ENCODE measurements at places on chromosomes 5 and 9.

- no peak for DNase-seq
These were observed 90.7 kb downstream of the DAPK1 start for GRCh38 chr9:87588339-87588738.

DNA sequence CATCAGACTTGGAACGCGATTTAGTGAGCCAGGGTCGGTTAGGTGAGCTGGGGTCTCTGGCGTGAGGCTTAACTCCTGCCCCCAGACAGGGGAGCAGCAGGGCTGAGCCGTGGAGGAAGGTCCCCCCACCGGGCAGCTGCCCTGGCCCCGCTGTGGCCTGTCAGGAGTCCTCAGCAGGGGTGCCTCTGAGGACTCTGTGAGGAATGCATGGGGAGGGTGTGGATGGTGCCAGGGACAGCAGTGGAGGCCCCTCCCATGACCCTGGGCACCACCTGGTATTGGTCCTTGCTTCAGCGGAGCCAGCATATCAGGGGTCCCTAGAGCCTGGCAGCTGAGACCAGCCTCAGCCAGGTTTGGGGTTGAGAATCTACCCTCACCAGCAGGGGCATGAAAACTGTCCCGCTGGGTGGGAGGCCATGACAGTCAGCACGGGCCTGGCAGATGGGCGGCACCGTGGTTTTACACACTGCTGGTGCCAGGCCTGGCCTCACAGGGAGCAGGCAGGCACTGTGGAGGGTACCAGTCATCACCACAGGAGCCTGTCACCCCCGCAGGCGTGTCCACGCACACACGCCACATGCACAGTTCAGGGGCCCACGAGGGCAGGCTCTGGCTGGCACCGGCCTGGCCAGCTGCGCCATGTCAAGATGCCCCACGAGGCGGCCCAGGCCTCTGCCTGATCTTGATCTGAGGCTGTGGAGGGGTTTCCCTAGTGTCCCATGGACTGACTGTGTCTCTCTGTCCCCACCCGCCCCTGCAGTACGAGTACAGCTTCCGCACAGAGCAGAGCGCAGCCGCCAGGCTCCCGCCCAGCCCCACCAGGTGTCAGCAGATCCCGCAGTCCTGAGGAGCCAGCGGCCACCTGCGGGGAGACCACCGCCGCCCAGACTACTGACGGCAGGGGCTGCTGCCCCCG lies 111.1 kb upstream of the LMX1B start:
- DNase-seq, result no peak

DNA sequence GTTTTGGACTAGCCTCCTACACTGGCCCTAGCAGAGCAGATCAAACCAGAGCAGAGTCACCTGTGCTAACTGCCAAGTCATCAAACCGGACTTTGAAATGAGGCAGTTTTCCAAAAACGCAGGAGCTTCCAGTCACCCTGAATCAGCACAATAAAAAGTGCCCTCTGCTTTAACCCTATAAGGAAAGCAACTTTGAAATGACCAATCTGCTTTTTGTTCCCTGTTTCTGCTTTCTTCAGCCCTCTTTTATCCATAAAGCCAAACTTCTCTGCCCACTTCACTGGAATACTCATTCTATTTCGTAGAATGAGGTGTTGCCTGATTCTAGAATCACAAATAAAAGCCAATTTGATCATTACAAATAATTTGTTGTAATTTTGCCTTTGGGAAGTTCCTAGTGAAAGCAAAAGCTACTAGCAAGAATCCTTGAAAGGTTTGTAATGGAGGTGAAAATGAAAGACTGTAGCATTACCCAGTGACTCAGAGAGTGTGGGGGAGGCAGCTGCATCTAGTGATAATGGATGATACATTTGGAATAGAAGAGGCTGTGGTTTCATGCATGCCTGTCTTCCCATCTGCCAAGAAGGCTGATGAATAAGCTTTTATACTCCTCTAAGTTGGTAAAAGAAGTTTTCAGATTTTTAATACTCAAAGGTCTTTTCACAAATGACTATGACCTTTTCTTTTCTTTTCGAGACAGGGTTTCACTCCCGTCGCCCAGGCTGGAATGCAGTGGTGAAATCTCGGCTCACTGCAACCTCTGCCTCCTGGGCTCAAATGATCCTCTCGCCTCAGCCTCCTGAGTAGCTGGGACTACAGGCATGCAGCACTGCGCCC lies 14.9 kb downstream of the SPAAR start:
- no peak for DNase-seq

GRCh38 chr9:132006677-132007370 lies 72.8 kb downstream of the MED27 start:
- peak; percentile 71 for DNase-seq

GRCh38 chr5:133390416-133391353 lies 221.7 kb downstream of the FSTL4 start:
- DNase-seq, result no peak

DNA sequence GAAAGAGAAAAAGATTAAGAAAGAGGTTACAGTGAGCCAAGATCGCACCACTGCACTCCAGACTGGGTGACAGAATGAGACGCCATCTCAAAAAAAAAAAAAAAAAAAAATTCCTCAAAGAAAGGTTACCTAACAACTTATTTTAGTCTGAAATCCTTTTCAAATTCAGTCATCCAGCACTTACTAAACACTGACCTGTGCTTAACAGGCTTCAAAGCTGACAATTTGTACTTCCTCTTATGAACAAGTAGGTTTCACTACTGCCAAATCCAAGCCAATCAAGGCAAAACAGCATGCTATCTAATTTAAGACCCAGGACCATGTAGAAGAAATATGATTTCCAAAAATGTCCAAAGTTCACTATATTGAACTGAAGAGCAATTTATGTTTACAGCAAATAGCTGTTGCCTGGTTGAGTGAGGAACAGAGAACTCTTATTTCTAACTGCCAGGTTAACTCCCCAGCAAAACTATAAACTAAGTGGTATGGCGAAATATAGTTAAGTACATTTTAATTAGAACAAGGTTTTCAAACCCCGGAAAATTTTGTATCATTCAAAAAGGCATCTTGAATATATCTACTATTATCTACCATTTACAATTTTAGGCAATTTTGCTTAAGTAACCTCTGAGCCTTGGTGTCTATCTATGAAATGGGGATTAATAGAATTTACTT lies 13.4 kb downstream of the PWWP2A start:
- DNase-seq, result no peak

DNA sequence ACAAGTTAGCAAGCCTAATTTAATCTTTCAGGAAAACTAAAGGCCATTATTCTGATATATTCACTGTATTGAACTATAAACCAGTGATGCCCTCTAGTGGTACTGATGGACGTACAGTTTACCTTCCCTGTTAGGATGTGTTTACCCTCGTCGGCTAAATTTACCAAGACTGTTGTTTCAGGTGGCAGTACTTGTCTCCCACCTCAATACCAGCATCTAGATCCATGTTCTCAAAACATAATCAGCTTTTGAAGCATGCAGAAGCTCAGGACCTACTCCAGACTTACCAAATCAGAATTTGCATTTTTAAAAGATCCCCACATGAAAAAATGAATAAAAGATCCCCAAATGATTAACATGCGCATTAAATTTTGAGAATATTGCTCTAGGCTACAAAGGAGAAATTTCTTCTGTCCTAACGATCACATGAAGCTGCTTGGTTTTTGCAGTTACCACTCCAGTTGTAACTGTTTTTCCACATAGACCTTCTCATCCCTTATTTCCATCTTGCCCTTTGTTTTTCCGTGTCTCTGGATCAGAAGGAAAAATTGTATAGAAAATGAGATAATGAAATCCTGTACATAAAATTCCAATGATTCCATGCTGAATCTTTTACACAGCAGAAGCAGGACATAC lies 3.2 kb upstream of the BAAT start:
- DNase-seq, result no peak

- no peak for DNase-seq
These were observed 153.6 kb upstream of the CD180 start for GRCh38 chr5:67350185-67350584.

- no peak for DNase-seq
These were observed 73.1 kb downstream of the FEM1C start for GRCh38 chr5:115471345-115472063.

DNA sequence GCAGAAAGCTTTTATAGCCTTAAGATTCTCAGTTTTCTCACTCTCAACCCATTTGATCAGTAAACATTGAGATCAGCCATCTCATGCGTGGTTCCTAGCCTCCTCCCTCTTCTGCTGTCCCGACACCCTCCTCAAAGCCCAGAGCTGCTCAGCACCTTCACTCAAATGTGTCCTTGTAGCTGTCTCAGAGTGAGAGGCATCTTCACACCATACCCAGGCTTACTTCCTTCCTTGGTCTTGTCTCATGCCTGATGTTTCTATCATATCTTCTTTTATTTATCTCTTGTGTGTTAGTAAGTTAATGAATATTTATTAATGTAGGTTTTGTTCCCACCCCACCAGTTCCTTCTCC lies 72.4 kb upstream of the SNX2 start:
- no peak for DNase-seq

DNA sequence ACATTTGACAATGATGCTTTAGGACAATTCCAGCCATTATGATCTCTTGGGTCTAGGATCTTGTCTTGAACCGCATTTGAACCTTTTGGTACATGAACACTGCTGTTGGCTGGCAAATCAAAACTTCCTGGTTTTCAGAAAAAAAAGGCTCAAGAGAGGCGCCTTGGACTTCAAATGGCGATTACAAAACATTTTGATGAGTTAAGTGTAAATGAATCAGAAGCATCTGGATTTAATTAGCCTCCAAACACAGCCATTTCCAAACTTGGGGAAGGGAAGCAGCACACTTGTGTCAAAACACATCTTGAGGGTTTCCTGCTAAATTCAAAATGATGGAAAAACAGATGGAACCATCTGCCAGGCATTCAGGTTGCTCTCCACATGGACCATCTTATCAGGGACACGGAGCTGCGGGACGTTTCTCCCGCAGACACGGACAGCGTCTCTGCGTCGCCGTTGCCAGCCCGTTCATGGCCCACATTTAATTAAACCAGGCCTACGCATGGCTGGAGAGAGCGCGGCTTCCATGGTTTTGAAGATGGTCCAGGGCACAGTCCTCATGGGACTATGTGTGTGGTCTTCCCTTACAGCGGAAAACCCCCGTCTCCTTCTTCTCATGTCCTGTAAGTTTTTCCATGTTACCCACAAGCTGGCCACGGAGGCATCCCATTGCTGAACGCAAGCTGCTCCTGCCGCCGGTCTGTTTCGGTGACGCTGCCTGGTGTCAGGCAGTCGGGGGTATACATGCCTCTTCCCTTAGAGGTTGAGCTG lies 55.8 kb upstream of the PTCH1 start:
- no peak for DNase-seq

DNA sequence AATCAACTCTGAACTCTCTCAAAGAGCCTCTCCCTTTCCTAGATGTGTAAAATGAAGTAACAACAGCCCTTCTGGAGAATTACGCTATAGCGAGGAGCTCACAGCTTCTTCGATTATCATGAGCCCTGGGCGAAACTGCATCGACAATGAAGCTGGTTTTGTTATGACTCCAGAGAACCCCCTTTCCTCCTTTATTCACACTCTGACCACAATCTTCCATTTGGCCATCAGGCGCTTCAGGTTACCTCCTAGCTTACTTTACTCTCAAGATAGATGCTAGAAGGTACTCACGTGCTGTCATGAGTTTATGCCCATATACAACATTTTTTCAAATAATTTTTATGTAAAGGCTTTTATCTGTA lies 362.7 kb upstream of the RFX3 start:
- DNase-seq, result no peak

DNA sequence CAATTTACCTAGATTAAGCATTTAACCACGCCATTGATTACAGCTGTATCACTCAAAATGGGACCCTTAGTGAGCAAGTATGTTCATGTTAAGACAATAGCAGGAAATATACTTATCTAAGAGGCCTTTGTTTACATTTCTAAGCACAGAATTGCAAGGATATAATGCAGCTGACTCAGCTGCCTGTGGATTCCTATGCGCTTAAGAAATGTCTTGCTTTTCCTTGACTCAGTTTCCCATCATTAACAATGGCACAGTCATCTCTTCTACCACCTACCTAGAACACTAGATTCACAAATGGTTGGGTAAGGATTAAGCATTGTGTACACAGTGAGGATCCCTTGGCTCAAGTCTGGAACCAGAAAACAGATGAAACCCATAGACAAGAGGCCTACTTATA lies 163.8 kb downstream of the TSSK1B start:
- no peak for DNase-seq

DNA sequence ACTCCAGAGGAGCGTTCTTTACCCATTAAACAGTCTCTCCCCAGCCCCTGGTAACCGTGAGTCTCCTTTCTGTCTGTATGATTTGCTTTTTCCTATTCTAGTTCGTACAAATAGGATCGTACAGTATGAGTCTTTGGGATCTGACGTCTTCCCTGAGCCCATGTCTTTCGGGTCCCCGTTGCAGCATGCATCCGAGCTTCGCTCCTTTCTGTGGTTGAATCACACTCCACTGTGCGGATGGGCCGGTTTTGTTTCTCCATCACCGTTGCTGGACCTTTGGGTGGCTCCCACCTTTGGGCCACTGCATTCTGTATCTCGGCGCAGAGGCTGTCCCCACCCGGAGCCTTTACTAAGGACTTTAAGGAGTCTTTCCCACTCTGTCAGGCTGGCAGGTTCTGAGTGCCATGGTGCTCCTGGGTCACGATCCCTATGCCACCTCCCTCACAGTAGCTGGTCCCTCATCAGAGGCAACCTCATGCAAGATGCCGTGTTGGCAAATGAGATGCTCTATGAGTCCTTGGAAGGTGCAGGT lies 145.7 kb upstream of the COL5A1 start:
- DNase-seq, result no peak

- DNase-seq, result no peak
These were observed 290.1 kb upstream of the PTGER4 start for GRCh38 chr5:40389591-40389990.

DNA sequence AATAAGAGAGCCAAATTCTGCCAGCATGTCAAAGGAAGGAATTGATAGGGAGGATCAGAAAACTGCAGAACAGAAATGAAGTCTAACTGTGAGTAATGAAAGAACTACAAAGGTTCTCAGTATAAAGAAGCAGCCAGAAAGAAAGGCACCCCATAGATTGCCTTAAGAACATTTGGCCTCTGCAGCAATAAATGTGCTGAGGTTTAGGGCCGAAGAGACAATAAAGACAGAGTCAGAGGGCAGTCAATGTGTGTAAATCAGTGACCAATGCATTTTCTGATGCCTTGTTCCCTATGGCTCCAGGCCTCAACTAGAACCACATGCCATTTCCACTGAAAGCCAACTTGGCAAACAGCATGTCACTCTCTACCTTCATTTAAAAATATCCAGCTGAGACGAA lies 281.0 kb downstream of the HINT1 start:
- no peak for DNase-seq

GRCh38 chr9:91428436-91428835 lies 4.8 kb upstream of the NFIL3 start:
- DNase-seq, result no peak

DNA sequence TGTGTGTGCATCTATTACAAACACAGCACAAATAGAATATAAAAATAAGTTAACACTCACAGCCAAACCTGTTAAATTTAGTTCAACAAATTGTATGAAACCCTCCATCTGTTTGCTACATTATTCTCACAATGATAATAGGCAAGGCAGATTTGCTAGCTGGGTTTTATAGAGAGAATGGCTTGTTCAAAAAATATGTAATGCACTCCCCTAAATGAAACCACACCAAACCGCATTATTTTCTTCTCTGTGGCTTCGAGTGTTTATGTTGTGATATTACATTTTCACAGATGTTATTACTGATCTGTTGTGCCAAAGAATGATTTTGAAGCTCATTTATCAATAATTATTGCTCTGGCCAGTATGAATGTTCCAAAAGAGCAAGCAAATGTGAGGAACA lies 92.9 kb downstream of the SPATA31D1 start:
- DNase-seq, result no peak

Data from keratinocyte (primary cell).